Gastrocnemius medialis (tissue), 4 donors: ENCODE measurements at places on chromosomes 7 and 10. TPM values are rescaled to one million over a fixed set of nuclear protein-coding genes. Genes with fewer than 3 reads are reported as not detected.
A peak's percentile ranks its signal among the peaks of the same experiment; 100 is the strongest.

DNA sequence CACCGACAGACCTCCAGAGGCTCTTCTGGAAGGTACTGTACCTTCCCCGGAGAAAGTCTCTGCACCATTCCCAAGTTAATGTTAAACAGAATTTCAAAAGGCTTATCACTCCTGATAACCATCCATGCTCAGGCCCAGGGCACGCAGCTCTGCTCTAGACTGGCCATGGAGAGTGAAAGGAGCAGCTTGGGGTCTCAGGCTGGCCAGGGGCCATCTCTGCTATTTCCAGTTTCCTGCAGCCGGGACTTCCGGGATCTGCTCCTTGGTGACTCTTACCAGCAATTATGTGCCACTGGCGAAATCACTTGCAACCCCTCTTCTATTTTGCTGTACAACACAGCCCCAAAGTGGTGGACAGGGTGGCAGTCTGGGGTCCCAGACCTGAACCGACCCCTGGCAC lies 6.0 kb downstream of the CLDN15 start:
- H3K27me3 ChIP-seq, result no peaks in the 10 kb centered on the region
- no peak overlapping the region for H3K4me3 ChIP-seq
- peaks cover 13% of the 10 kb centered on the region for H3K36me3 ChIP-seq
- no peak overlapping the region for H3K27ac ChIP-seq
- no peaks in the 10 kb centered on the region for H3K4me1 ChIP-seq
- no peak for DNase-seq

- no peaks in the 10 kb centered on the region for H3K36me3 ChIP-seq
- H3K27me3 ChIP-seq, result no peaks in the 10 kb centered on the region
- no peak for DNase-seq
- H3K27ac ChIP-seq, result no peak overlapping the region
- peaks cover 17% of the 10 kb centered on the region for H3K4me1 ChIP-seq
- no peak overlapping the region for H3K4me3 ChIP-seq
Measured at GRCh38 chr10:69352569-69353264, 64.0 kb downstream of the TACR2 start.

- H3K4me3 ChIP-seq, result no peak overlapping the region
- no peak overlapping the region for H3K27ac ChIP-seq
- no peaks in the 10 kb centered on the region for H3K27me3 ChIP-seq
Measured at GRCh38 chr10:100020886-100021253, 11.1 kb upstream of the DNMBP start.

DNA sequence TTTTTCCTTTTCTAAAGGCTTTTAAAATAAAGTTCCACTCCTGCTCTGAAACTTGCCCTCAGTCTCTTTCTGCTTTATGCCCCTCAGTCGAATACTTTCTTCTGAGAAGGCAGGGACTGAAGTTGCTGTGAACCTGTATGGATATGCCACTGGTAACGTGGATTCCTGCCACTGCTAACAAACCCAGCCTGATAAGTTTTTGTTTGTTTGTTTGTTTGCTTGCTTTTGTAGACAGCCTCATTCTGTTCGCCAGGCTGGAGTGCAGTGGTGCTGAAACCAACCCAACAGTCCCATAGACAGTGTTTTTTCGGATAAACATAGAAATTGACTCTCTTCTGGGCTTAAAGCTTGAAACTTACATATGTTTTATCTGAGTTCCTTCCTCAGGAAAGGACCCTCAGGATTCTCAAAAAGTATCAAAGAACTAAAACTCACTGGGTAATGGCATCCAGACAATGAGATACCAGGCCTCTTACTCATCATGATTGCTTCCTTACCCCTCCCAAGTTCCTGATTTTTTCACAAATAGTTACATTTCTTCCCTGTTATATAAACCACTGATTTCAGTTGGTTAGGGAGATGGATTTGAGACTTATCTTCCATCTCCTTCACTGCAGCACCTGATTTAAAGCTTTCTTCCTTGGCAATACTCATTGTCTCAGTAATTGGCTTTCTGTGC lies 273.6 kb downstream of the SDHAF3 start:
- DNase-seq, result no peak
- H3K27me3 ChIP-seq, result no peaks in the 10 kb centered on the region
- no peak overlapping the region for H3K4me3 ChIP-seq
- H3K4me1 ChIP-seq, result no peaks in the 10 kb centered on the region
- H3K27ac ChIP-seq, result no peak overlapping the region
- no peaks in the 10 kb centered on the region for H3K36me3 ChIP-seq

DNA sequence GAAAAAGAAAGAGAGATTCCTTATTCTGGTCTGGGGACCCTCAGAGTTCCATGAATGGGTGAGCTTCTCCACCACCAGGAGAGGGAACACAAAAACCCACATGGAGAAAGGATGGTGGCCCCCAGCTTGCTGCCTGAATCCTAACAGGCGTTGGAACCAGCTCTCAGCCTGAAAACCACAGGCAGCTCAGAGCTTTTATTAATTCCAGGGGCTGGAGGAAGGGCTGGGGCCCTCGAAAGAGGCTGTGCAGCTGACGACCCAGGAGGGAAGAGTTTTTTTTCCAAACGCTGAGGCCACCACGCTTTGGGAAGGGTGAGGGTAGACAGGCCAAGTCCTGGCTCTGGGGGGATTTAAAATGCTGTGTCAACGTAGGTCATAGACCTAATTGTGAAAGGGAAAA lies 10.8 kb upstream of the ELN start:
- no peak overlapping the region for H3K27ac ChIP-seq
- H3K4me3 ChIP-seq, result no peak overlapping the region
- no peaks in the 10 kb centered on the region for H3K36me3 ChIP-seq
- no peak for DNase-seq
- peaks cover 21% of the 10 kb centered on the region for H3K4me1 ChIP-seq

- DNase-seq, result no peak
- no peak overlapping the region for H3K27ac ChIP-seq
- no peaks in the 10 kb centered on the region for H3K36me3 ChIP-seq
- H3K4me1 ChIP-seq, result no peaks in the 10 kb centered on the region
Measured at GRCh38 chr7:138032186-138032585, 30.3 kb upstream of the CREB3L2 start.

GRCh38 chr10:86969421-86970041 lies 1.2 kb downstream of the ADIRF start:
- H3K4me3 ChIP-seq, result peak overlapping the region; percentile 76
- peak; percentile 26 for DNase-seq
- peak overlapping the region; percentile 98 for H3K27ac ChIP-seq
- H3K27me3 ChIP-seq, result no peaks in the 10 kb centered on the region
- peaks cover 32% of the 10 kb centered on the region for H3K4me1 ChIP-seq

GRCh38 chr10:68212721-68213352 lies 19.1 kb downstream of the ATOH7 start:
- no peaks in the 10 kb centered on the region for H3K36me3 ChIP-seq
- DNase-seq, result no peak
- no peak overlapping the region for H3K27ac ChIP-seq
- no peak overlapping the region for H3K4me3 ChIP-seq
- no peaks in the 10 kb centered on the region for H3K4me1 ChIP-seq

The NPSR1 gene
- not detected for total RNA-seq

The HHEX gene
- 1.8 TPM for total RNA-seq

The ACHE gene
- 6.5 TPM for total RNA-seq

The OR2F1 gene
- total RNA-seq, result not detected

The HTR5A gene
- total RNA-seq, result not detected
